ENCODE measurements at places on chromosomes 2 and 18. TPM values are rescaled to one million over a fixed set of nuclear protein-coding genes. Genes with fewer than 3 reads are reported as not detected.

- DNase-seq, result no peak
Measured at GRCh38 chr2:115118306-115118705, 675.9 kb downstream of the DPP10 start.

DNA sequence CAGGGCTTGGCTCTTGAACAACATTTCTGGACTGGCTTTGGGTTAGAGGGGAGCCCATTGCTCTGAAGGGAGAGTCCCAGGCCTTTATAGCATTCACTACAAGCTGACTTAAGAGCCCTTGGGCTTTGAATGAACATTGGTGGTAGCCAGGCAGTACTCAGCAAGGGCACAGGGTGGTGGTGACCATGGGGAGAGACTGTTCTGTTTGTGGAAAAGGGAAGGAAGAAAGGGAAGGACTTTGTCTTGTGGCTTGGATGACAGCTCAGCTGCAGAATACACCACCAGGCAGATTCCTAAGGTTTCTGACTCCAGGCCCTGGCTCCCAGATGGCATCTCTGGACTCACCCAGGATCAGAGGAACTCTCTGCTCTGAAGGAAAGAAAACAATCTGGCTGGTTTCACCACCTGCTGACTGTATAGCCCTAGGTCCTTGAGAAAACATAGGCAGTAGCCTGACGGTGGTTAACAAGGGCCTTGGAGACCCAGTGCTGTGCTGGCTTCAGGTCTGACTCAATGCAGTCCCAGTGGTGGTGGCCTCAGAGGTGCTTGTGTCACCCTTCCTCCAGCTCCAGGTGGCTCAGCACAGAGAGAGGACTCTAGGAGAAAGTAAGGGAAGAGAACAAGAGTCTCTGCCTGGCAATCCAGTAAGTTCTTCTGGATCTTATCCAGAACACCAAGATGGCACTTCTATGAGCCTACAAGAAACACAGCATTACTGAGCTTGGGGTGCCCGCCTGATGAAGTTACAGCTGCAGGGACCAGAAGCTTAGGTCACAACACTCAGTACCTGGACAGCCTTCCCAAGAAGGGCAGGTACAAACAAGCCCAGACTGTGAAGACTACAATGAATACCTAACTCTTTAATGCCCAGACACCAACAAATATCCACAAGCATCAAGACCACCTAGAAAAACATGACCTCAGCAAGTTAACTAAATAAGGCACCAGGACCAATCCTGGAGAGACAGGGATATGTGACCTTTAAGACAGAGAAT, 16.4 kb upstream of the ABCB11 start:
- DNase-seq, result no peak

GRCh38 chr2:59936048-59936447, 617.4 kb downstream of the BCL11A start:
- DNase-seq, result no peak

DNA sequence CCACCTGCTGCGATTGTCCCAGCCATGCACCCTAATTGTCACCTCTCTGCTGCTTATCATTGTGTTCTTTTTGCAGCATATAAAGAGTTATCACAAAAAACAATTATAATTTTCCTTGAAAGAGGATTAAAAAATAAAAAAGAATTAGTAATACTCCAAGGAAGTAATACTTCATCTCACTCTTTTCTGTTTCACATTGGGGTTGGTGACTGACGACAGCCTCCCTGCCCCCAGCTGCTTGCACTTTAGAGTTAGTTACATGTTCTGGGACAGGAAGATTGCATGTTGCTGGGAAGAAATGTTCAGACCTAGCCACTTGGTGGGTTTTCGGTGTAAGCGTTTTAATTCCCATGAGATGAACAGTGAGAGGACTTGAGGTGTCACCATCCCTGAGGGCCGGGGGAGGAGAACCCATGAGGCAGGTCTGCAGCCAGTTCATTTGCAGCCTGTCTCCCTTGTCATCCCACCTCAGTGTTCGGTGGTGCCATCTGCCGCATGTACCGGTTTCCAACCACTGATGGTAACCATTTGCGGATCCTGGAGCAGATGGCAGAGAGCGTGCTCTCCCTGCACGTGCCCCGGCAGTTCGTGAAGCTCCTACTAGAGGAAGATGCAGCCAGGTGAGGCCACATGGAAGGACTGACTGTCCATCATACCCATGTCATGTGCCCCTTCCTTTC, 69.1 kb downstream of the COA5 start:
- DNase-seq, result no peak

GRCh38 chr2:197274349-197274748, 36.2 kb downstream of the ANKRD44 start:
- DNase-seq, result no peak

GRCh38 chr2:207724113-207724512, 12.7 kb downstream of the CCNYL1 start:
- DNase-seq, result no peak

GRCh38 chr2:101047774-101048173, 45.7 kb downstream of the RPL31 start:
- no peak for DNase-seq

ACMSD gene
- total RNA-seq, result not detected

ZSWIM2 gene
- not detected for total RNA-seq

ZBTB7C gene
- total RNA-seq, result 0.13 TPM

RALB gene
- 39.6 TPM for total RNA-seq

Data from CD8-positive, alpha-beta memory T cell (primary cell).